ENCODE measurements at places on chromosomes 7 and 10.

DNA sequence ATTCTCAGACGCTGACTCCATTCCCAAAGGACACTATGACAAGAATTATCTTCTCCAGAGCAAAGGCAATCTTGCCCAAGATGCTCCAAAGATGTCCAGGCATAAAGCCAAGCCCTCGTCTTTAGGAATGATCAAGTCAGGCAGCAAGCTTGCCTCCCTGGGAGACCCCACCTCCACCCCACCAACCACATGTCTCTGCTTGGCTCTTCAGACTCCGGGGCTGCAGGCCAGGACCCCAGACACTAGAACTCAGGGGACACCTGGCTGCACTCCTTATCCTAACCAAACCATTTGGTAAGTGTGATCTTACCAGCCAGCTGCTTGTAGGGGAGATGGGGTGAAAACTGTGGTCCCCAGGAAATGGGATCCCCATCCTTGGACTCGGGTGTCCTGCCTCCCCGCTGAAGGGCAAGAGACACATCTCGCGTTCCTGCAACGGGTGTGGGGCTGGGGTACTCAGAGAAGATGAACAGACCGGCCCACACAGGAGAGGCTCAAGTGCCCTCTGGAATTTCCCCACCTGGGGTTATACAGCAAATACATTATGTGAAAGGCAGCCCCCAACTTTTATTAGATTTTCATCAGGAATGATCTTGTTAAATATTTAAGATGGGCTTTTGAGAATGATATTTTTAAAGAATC lies 55.7 kb downstream of the INSIG1 start:
- no peak for DNase-seq

GRCh38 chr7:101302641-101303101 lies 18.9 kb downstream of the IFT22 start:
- DNase-seq: no peak

- DNase-seq: no peak
Observed at GRCh38 chr10:117136391-117136975, 1.6 kb downstream of the VAX1 start.

DNA sequence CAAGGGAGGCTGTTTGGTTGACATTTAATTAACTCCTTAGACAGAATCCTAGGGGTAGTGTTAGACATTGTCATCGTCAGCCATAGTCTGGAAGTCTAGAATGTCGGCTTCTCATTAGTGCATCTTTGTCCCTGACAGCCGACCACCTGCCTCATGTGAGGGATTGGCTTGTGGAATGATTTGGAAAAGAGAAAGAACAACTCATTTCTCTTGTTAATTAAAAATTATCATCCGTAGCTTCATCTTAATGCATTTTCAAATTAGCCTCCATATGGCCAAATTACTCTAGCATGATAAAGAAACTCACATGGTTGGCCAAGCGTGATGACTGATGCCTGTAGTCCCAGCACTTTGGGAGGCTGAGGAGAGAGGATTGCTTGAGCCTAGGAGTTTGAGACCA lies 97.7 kb upstream of the PARD3 start:
- no peak for DNase-seq

DNA sequence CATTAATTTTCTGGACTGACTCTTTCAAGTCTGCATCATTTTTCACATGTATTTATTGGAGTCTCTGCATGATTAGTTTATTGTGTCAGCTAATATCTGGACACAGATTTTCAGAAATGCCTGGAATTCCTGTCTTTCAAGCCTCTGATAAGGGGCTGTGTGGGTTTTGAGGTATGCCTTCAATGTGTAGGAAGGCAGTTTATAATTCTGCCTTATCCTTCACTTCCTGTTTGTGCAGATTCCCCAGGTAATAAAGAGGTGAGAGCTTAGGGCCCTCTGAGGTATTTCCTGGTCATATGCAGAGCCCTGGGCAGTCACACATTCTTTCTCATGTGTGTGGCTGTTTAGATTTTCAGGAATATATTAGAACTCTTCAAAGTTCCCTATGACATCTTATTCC lies 79.4 kb upstream of the PRKCQ start:
- no peak for DNase-seq

- DNase-seq: peak; percentile 6
Observed at GRCh38 chr7:40015790-40016296, 65.8 kb downstream of the CDK13 start.

DNA sequence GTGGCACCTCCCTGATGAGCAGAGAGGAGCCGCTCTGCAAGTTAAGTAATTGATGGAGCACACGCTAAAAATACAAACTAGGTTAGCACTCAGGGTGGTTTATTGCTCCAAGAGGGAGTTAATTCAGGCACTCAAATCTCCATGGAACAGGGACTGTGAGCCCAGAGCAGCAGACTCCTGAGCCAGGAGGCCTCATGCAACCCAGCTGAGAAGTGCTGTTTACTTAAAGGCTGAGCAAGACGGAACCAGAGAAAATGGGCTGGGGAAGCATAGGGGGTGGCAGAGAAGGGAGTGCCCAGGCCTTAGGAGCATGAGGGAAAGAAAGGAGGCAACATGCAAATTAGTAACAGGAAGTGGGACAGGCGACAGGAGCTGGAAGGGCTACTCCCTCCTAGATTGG lies 174.1 kb downstream of the KCNMA1 start:
- no peak for DNase-seq

DNA sequence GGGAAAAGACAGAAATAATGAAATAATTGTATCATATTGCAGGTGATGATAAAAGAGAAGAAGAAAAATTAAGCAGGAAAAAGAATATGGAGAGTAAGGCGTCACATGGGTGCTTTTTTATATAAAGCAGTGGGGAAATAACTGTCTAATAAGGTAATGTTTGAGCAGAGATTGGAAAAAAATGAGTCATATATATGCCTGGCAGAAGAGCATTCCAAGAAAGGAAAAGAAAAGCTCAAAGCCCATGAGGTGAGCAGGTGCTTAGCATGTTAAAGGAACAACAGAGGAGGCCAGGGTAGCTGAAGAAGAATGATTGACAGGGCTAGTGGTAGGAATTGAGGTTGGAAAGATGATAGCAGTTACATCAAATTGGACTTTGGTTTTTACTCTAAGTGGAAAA lies 739.5 kb downstream of the SORCS1 start:
- no peak for DNase-seq

- DNase-seq: no peak
Observed at GRCh38 chr7:50342616-50343114, 38.1 kb downstream of the IKZF1 start.

- DNase-seq: no peak
Observed at GRCh38 chr10:111030042-111030750, 46.6 kb upstream of the ADRA2A start.

DNA sequence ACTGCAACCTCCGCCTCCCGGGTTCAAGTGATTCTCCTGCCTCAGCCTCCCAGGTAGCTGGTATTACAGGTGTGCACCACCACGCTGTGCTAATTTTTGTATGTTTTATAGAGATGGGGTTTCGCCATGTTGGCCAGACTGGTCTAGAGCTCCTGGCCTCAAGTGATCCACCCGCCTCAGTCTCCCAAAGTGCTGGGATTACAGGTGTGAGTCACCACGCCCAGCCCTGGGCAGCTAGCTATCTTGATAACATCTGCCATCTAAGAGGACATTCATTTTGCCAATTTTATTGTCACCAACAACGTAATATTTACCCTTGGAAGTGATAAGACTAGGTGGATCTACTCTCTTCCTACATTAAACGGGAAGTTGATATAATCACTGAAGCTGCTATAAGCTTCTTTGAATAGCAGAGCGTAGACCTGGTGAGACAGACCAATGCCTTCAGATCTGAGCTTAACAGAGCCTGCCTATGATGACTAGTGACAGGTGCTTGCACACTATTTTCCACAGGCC lies 39.7 kb upstream of the SLC35B4 start:
- DNase-seq: no peak

DNA sequence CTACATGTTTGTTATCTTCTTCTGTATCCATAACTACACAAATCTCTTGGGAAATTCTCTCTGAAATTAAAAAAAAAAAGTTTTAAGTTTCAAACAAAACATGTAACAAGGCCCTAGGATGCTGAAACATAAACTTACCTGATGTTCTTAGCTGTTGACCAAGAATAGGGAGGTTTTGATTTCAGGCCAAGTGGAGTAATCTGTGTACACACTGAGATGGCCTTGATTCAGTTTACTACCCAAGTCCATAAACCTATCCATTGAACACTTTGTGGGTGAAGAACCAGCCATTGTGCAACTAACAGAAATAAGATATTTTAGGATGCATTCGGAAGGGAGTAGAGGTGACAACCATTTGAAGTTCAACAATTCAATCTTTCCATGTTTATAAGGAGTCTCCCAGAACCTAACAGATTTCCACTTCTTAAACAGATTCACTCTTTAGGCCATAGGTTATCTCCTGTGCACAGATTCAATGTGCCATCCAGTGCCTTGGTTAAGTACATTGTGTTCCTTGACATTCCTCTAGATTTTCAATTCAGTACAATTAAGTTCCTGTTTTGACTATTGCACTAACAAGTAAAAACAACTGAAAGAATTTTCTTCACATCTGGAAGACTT lies 143.1 kb downstream of the CRPPA start:
- DNase-seq: no peak

- peak; percentile 31 for DNase-seq
Observed at GRCh38 chr7:46559194-46559832, 638.2 kb upstream of the IGFBP3 start.

DNA sequence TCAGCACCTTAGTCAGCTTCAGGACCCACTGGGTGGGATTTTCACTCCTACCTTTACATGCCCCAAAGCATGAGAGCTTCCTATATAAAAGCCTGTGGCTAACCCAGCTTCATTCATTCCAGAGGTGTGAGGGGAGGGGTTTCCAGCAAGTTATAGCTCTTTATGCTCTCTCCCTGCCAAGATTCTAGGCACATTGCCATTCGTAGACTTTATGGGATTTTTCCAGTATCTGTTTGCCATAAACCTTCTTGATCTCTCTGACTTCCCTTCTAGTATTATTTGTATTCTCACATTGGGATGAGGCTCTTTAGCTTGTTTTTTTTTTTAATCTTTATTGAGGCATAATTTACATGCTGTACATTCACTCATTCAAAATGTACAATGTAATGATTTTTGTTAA lies 67.5 kb downstream of the POU6F2 start:
- DNase-seq: no peak

- no peak for DNase-seq
Observed at GRCh38 chr7:36978461-36978860, 254.2 kb upstream of the AOAH start.

GRCh38 chr7:85186083-85186520 lies 754 bp downstream of the SEMA3D start:
- no peak for DNase-seq
